GM13977 (cell line): ENCODE measurements at places on chromosomes 11 and 22.
A peak's percentile ranks its signal among the peaks of the same experiment; 100 is the strongest.

- DNase-seq, result no peak
These were observed 18.4 kb downstream of the ACO2 start for GRCh38 chr22:41487037-41487935.

GRCh38 chr22:37742376-37743171 lies 45.7 kb downstream of the TRIOBP start:
- DNase-seq, result no peak

- no peak for DNase-seq
These were observed 459.9 kb upstream of the CADM1 start for GRCh38 chr11:115964091-115964490.

GRCh38 chr22:45602004-45602733 lies 69.5 kb upstream of the ATXN10 start:
- DNase-seq, result no peak

- DNase-seq, result no peak
These were observed 123.4 kb downstream of the SWAP70 start for GRCh38 chr11:9787260-9787659.

GRCh38 chr22:44329179-44329796 lies 16.5 kb upstream of the SHISAL1 start:
- DNase-seq, result peak; percentile 83

GRCh38 chr22:33958741-33959140 lies 38.5 kb upstream of the LARGE1 start:
- DNase-seq, result no peak

GRCh38 chr11:103794262-103794661 lies 242.2 kb upstream of the DDI1 start:
- DNase-seq, result no peak

- DNase-seq, result no peak
These were observed 8.2 kb upstream of the MUC5AC start for GRCh38 chr11:1149545-1149944.

DNA sequence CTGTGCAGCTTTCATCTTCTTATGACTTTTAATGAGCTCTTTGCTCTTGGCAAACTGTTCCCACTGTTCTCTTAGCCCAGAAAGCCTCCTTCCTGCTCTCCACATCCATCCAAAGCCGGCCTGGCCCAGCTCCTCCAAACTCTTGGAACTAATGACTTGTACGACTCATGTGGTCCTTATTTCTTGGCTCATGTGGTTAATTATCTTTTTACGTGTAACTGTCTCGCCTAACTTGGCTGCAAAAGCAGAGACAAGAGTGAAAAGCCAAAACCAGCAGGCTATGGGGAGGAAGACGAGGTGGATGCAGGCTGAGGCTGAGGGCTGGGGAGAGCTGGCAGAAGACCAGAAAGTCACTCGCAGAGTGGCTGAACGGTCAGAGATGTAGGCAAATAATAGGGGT lies 5.5 kb downstream of the CSNK2A3 start:
- DNase-seq, result no peak

- no peak for DNase-seq
These were observed 414.2 kb downstream of the SOX6 start for GRCh38 chr11:15942126-15942525.

DNA sequence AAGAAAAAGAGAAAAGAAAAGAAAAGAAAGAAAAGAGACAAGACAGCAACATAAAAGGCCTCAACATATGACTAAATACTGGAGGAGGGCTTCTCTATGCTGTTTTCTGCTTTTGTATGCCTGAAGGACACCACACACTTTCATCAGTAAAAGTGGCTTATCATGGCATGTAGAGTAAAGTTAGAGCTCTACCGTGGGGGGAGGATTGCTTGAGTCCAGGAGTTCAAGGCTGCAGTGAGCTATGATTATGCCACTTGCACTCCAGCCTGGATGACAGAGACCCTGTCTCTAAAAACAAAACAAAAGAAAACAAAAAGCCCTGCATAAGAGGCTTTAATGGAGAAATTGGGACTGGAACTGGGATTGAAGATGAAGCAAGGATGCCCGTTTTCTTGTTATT lies 5.7 kb downstream of the PTS start:
- DNase-seq, result no peak

DNA sequence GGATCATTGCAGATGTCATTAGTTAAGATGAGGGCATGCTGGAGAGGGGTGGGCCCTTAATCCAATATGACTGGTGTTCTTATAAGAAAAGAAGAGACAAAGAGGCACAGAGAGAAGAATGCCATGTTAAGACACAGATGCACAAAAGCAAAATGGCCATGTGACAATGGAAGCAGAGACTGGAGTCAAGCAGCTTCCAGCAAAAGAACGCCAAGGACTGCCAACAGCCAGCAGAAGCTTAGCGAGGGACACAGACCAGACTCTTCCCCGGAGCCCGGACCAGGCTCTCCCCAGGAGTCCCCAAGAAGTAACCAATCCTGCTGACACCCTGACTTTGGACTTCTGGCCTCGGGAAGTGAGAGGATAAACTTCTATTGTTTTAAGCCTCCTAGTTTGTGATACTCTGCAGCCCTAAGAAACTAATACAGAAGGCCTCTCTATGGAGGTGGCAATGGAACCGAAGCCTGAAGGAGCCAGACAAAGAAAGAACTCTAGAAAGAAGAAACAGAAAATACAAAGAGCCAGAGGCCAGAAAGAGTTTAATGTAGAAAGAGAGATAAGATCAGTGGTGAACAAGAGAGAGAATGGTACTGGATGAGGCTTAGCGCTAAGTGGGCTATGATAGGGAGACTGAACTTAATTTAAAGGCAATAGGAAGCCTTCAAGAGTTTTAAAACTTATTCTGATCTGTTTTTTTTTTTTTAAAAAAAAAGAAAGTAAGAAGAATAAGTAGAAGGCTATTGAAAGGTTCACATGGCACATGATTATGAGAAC lies 27.7 kb downstream of the PRCP start:
- no peak for DNase-seq
